ENCODE measurements at places on chromosomes 16 and 17.

DNA sequence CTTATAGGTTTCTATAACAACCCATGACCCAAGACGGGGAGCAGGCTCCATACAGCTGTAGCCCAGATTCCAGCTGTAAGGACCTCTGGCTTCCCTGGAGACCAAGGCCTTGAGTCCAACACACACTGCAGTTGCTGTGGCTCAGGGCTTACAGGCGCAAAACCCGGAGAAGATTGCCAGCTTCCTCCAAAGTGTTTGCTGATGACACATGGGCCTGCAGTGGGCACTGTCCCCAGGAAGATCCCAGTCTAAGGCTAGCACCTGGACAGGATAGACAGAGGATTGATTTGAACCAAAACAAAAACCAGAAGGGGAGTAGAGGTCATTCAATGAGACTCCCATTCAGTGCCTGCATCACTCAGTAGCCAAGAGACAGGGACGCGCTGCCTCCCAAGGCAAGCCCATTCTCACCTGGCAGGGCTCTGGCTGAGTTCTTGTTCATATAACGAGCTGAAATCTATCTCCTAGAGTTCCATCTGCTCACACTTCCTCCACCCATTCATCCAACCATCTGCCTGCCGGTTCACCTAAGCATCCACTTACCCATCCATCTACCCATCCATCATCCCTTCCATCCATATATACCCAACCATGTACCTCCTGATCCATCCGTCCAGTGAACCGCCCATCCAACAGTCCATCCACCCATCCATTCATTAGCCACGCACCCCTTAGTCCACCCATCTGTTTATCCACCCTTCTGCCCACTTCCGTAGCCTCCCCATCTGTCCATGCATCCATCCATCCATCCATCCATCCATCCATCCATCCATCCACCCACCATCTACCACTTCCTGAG is 10.2 kb downstream of the RAB11FIP4 start:
- peak; percentile 68 for DNase-seq

GRCh38 chr16:85436636-85437165 is 176.4 kb upstream of the GSE1 start:
- peak; percentile 89 for DNase-seq

- DNase-seq, result no peak
These were observed 7.0 kb upstream of the PPP1R1B start for GRCh38 chr17:39619786-39620101.

DNA sequence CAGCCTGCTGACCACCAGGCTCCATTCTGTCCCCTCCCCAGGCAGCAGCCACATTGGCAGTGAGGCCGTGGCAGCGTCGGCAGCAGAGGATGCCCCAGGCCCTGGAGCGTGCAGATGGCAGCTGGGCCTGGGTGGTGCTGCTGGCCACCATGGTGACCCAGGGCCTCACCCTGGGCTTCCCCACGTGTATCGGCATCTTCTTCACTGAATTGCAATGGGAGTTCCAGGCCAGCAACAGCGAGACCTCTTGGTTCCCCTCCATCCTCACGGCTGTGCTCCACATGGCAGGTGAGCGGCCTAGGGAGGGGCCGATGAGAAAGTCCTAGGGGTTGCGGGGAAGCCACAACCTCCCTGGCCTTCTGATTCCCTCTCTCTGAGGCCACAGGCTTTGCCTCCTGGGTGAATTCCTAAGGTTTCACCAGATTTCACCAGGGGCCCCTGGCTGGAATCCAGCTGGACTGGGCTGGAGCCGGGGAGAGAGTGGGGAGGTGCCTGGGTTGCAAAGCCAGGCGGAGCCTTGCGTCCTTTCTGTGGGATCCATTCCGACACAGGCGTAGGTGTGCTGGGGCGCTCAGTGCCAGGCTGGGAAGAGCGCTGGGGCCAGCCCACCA is 5.9 kb downstream of the SLC16A5 start:
- no peak for DNase-seq

DNA sequence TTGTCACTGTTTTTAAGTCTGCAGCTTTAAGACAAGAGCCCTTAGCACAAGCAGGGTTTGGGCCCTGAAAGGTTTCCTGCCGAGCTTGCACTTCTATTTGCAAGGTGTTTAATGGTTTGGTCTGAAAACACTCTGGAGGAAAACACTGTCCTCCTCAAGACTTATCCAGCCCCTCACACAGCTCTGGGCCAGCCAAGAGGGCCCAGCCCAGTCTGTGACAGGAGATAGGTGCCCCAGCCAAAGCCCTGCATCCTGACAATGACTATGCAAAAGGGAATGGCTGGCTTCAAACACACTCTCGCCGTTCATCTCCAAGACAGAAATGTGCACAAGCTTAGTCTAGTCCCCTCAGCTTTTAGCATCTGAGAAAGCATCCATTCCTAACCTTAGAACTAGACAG is 26.9 kb downstream of the MPG start:
- DNase-seq, result no peak
